NCI-H1048 (cell line): ENCODE measurements at places on chromosomes 12 and 14.

- DNase-seq: no peak
Observed at GRCh38 chr14:94593376-94593748, 12.1 kb downstream of the SERPINA5 start.

GRCh38 chr12:57517187-57517586, 3.1 kb downstream of the DDIT3 start:
- DNase-seq: no peak

GRCh38 chr14:37589715-37590427, 5.2 kb downstream of the FOXA1 start:
- DNase-seq: no peak

DNA sequence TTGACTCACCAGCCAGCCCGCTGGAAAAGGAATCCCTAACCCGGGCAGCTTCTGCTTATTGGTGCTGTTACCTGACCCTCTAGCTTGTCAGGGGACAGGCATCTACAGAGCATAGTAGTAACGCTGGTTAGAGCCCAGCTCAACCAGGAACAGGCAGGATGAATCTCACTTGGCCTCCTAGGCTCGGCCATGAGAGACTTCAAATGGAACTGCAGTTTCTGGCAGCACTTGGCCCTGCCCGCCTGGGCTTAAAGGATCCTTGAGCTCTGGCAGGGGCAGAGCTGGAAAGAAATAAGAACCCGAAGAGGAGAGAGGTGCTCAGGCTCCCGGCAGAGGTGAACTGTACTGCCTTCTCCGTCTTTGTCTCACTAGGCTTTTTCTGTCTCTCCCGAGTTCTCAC, 2.3 kb upstream of the LHX5 start:
- no peak for DNase-seq

DNA sequence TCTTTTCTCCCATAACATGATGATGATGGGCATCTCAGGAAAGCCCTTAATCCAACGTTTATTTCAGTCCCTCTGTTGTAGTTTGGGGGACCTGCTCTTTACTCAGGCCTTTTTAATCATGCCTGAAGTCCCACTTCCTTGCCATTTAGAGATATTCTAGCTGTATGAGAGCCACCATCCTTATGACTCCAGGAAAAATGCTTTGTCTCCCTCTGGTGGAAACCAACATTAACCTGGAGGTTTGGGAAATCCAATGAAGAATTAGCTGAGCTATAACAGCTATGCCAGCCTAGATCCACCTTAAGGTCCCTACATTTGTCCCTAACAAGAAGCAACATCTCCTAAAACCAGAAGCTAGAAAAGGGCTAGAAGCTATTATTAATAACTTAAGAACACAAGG, 1399.1 kb downstream of the LRFN5 start:
- no peak for DNase-seq

DNA sequence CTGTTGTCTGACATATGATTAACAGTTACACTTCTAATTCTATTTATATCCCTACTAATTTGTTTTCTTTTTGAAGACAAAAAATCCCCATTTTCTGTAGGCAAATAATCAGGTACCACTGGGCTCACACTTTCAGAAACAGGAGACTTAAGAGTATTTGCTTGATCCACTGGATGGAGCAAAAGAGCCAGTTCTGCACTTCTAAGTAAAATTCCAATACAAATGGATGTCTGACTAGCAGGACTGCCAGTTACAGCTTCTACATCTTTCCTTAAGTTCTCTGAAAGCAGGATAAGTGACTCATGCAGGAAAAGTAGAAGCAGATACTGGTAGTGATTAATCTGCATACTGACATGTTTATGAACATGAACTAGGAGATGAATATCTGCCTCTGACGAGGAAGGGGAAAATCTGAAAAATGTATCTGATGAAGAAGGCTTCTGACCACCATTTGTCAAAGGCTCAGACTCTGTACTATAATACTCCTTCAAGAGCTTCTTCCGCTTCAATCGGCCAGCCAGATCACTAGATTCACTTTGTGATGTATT, 73.8 kb upstream of the ANKS1B start:
- no peak for DNase-seq

DNA sequence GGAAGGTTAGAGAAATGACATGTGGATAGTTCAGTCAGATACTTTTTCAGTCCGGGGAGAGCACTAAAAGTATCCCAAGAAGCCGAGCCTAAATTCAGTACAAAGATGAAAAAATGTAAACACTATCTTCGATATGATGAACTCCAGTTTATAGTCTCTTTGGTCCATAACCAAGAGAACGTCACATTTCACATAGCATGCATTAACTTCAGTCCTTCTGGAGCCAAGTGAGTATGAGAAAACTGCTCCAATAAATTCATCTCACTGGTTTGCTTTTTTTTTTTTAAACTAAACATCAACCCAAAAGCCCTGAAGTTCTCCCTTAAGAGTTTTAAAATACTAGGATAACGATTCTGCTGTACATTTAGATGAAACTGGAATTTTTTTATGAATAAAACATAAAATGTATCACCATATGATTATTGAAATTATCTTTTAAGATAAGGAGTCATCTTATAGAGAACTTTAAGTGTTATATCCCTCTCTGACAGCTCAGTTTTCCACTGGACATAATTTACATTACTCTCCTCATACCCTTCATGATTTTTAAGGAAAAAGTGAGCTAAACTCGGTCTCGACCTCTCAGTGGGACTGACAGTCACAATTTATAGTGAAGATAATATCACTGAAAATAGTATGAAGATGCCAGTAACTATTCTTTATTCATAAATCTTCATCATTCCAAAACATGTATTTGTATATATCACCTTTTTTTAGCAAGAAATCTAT, 841.5 kb upstream of the FLRT2 start:
- DNase-seq: no peak

DNA sequence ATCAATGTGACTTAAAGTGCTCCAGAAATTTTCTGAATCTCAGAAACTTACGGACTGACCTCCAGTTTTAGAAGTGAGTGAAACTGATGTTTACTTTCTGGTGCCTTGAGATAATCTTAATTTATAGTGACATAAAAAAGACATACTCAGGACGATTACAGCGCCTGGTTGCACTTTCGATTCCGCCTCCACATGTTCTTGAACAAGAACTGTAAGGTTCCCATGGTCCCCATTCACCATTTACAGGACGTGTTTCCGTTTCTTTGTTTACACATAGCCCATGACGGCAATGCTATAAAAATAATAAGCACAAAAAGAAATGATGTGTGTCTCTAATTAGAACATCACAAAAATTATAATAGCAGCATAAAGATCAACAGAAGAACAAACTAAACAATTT, 98.2 kb downstream of the ADAMTS20 start:
- no peak for DNase-seq

DNA sequence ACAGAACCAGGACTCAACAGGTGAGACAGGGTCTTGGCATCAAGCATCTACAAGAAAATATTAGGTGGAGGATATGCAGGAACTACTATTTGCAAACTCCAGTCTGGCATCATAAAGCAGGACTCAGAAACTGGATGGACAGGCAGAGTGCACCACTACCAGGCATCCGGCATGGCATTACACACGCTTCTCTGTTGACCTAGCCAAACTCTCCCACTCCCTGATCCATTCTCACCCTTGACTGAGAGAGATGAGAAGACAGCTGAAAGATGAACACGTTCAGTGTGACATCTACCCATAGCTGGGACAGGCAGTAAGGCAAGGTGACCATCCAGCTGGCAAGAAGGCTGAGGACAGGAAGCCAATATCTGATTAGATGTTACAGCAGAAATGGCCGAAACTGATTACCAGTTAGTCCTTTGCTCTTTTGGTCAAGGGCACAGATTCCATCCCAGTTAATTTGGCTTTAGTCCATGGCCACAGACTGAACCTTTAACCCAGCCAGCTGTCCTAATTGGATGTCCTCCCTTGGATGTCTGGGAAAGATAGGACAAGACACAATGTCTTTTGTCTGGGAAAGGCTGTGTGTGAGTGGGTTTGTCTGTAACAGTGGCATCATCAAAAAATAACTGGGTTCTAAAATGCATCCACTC, 71.6 kb downstream of the BBS10 start:
- no peak for DNase-seq

DNA sequence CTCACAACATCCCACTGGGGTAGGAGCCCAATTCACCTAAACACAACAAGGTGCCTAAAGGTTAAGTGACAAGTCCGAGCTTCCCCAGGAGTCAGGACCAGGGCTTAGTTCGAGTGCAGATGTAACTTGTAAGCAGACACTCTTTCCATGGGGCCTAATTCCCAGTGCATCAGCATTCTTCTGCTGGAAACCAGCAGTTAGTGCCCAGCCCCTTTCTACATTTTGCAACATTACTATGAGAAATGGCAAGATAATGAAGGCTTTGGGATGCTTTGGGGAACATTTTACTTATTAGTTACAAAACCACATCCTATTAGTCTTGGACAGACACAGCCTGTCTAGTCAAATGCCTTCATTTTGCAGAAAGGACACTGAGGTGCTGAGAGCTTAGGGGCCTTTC, 179.8 kb downstream of the CALM1 start:
- no peak for DNase-seq

DNA sequence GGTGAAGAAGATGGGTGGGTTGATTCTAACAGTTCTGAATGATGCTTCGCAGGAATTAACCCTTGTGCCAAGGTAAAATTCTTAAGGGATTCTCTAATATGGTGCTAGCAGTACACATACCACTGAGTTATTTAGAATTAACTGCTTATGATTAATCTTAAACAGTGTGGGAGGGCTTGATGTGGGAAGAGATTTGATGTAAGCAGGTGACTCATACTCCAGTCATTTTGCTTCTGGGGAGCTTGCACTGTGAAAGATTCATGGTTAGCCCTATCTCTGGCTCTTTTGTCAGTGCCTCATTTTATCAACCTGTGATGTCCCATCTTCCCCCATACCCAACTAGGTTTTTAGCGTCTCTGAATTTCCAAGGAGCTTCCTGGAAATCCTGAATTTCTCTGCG, 83.8 kb downstream of the NRXN3 start:
- no peak for DNase-seq

DNA sequence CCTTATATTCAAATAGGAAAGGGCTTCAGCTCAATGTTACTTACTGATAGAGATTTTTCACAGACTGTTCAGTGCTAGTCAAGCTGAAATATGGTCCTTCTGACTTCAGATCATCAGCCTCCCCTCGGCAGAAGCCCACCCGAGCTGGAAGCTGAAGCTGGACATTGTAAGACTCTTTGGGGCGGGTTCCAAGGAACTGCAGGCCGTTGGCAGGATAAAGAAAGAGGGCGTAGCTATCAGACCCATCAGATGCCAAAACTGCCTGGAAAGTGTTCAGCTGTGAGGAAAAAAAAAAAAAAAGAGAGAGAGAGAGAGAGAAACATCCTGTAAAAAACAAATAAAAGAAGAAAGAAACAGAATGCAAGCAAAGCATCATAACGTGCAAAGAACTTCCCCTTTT, 8.8 kb downstream of the NID2 start:
- DNase-seq: no peak

DNA sequence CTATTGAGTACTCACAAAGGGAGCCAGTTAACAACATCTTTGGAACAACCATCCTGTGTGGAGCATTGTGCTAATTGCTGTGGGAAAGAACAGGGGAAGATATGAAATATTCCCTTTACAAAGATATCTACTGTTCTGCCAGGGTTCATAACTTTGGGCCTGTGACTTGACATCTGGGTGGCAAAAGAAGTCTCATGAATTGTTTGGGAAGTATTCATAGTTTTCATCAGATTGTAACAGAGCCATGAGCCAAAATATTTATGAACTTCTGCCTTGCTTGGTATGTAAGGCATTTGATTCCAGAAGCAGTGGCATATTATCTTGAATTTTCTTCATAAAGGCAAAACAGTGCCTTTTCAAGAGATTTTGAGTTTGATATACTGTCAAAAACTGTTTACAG, 816.2 kb downstream of the DIO2 start:
- DNase-seq: no peak

- DNase-seq: no peak
Observed at GRCh38 chr12:9925705-9926393, 6.3 kb downstream of the CLEC2A start.

DNA sequence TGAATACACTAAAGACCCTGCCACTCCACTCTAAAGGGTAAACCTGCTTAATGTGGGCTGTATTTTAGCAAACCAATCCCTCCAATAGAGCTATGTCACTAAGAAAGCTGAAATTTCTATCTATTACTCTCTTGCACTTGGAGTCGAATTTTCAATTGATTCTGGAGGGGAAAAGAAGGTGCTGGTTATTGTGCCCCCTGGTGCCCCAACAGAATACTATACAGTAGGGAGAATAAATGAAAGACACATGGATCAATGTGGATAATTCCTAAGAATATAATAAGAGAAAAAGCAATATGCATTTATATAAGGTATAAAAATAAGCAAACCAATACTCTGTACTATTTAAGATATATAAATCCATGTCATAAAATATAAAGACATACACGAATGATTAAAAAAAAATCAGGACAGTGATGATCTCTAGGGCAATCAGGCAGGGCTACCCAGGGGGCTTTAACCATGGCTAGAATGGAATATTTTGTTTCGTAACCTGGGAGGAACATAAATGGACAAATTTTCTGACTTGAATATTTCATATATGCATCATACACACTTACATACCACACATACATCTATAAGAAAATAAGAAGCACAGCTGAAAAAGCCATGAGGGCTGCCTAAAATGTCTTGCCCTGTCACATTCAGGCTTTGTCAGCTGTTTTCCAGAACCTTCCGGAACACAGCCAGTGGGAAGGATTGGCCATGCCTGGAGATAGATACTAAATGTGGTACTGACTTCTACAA, 54.4 kb downstream of the EFCAB11 start:
- no peak for DNase-seq

- no peak for DNase-seq
Observed at GRCh38 chr14:75811136-75811829, 150.2 kb downstream of the TTLL5 start.

- no peak for DNase-seq
Observed at GRCh38 chr14:101087614-101088394, 184.3 kb upstream of the RTL1 start.

DNA sequence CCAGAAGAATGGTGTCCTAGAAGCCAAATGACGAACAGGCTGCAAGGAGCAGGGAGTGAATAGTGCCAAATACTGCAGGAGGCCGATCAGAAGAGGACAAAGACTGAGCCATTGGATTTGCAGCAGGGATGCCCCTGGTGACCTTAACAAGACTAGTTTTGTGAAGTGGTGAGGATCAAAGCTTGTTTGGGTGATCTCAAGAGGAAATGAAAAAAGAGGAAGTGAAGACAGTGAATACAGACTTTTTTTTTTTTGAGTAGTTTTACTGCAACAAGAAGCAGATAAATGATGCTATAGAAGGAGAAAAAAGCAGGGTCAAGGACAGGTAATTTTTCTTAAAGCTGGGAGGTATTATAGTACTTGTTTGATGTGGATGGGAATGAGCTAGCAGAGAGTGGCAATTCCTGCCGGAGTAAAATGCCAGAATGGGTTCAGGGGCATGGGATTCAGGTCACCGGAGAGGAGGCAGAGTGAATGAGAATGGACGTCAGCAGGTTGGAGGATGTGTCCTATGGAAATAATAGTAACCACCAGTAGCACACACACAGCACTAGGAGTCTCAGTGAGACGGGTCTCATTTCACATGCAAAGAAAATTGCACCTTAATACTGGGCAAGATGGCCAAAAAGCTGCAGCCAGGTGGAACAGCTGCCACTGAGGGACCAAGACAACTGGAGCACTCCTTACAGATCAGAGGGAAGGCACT, 345.8 kb upstream of the CCDC196 start:
- no peak for DNase-seq
